ENCODE measurements at places on chromosomes 13 and 19.
A peak's percentile ranks its signal among the peaks of the same experiment; 100 is the strongest.

GRCh38 chr19:1438933-1439354, 748 bp downstream of the RPS15 start:
- DNase-seq, result no peak

DNA sequence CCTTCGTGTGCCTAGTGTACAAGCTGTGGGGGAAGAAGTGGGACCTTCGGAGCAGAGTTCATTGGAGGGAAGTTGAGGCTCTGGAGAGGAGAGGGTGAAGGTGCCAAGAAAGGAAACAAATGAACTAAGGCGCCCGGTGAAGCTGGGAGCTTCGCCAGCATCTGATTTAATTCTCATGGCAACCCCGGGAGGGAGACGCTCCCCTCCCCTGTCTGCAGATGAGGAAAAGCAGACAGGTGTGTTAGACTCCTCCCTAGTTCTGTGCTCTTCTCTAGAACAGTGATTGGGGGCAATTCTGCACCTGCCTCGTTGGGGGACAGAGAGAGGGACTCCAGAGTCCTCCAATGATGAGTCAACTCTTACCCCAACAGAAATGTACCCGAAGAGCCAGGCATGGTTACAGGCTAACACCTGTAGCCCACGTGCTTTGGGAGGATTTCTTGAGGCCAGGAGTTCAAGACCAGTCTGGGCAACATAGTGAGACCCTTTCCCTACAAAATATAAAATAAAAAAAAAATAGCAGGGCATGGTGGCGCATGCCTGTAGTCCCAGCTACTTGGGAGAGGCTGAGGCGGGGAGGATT, 4.2 kb downstream of the SSC5D start:
- no peak for DNase-seq

- DNase-seq, result peak; percentile 48
These were observed 3.8 kb downstream of the GRIK5 start for GRCh38 chr19:42066075-42066754.

DNA sequence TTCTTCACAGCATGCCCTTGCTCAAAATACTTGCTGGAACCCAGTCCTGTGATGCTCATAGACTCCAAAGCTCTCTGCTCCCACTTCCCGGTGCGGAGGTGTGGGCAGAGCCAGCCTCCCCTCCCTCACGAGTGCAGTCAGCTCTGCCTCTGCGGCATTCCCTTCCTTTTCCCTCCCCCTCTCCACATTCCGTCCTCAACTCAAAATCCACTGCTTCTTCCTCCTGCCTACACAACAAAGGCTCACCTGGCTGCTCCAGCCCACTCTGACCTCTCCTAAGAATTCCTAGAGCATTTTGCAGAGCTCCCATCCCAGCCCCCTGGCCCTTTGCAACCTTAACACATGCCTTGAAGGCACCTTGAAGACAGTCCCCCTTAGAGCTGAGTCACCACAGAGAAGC, 527.9 kb downstream of the MYO16 start:
- no peak for DNase-seq
